Stimulated activated CD8-positive, alpha-beta memory T cell treated with anti-CD3 and anti-CD28 coated beads, Interleukin-15, amount 100 ng/mL, for 24 hours (primary cell): ENCODE measurements at places on chromosomes 5 and 9.

DNA sequence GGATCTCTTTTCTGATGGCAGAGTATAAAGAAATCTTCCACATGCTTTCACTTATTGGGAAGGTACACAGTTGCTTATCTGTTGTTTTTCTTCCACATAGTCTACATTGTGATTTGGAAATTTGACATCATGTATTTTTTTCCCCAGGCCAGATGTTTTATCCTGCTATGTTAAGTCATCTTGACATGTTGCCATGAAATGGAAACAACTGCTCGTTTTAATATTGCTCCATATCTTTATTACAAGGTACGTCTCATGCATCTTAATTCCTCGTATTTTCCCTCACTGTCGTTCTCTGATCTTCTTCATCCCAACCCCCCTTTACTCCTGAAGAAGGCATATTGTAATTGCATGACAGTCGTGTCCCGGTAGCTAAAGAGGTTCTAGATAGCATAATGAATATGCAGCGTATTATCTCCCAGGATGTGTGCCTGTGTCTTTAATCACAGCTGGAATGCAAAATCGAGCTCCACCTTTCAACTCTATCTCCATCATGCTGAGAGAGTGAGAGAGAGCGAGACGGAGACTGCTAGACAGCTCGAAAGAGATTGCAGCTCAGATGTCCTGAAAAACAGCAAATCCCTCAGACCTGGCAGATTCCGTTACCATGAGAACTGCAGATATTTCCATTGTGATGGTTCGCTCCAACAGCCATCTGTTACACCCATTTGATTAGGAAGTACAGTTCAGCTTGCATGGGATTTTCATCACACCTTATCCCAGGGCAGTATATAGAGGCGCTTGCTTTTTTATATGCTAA is 281.7 kb downstream of the TMEM38B start:
- no peak for DNase-seq

- DNase-seq, result no peak
Observed at GRCh38 chr9:81844131-81844567, 84.1 kb upstream of the SPATA31D4 start.

- DNase-seq, result no peak
Observed at GRCh38 chr9:14478175-14479162, 164.5 kb upstream of the NFIB start.

- no peak for DNase-seq
Observed at GRCh38 chr9:87567571-87567970, 69.9 kb downstream of the DAPK1 start.

- DNase-seq, result no peak
Observed at GRCh38 chr5:107223066-107223465, 447.7 kb downstream of the EFNA5 start.

DNA sequence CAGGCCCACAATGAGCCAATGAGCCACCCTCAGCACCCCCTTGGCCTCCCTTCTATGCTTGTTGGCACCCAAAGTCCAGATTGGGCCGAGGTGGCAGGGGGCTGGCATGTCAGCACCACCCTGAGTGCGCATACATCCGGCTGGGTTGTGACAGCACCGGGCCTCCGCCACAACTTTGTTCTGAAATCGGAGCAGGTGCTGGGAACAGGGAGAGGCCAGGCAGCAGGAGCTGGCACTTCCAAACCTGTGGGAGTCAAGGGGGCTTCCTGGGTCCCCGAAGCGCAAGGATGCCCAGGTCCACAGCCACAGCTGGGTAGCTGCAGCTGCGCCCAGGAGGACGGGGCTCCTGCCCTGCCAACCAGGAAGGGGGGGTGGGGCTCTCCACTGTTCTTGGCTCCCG is 1911.9 kb upstream of the WWC1 start:
- no peak for DNase-seq

DNA sequence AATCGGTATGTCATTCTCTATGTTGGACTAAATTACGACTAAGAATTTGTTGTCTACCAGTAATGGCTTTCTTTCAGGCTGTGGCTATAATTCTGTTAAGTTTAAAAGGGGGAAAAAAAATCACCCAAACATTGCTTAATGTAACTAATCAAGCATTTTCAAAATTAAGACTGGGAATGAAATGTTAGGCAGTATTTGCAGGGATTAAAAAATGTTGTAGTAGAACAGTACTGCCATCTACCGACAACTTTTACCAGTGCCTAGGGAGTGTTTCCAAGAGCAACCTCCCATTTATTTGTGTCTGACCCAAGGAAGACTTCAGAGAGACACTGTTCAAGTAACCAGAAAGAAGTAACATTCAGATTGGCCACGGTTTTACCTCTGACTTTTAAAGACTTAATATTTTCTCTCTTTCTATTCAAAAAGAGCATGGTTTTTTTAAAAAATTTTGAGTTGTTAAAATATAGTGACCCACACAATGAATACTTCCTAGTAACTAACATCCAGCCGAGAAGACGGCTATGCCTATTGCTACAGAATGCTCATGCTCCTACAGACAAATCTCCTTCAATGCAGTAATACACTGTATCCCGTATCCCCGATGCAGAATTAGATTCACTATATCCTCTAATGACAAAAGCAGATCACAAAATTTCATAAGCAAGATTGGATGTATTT is 92.4 kb downstream of the ARL15 start:
- no peak for DNase-seq

DNA sequence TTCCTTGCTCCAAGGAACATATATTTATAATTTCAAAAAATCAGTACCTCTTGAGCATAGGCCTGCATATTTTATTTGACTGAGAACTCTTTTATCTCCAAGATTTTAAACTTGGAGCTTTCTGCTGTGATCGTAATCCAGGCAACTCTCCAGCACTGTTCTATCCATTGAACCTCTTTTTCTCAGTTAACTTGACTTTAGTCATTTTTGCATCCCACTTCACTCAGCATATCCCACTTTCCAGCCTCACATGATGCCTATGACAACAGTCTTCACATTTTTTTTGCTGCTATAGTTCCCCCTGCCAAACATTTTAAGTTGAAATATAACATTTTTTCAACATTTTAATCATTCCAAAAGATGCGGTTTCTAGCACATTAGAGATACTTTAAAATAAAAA is 9.1 kb upstream of the PSIP1 start:
- DNase-seq, result no peak
